Globus pallidus (tissue), 1 donor: ENCODE measurements at places on chromosomes 7 and 10.

- no peak for DNase-seq
Observed at GRCh38 chr7:145183069-145183468, 347.2 kb upstream of the TPK1 start.

DNA sequence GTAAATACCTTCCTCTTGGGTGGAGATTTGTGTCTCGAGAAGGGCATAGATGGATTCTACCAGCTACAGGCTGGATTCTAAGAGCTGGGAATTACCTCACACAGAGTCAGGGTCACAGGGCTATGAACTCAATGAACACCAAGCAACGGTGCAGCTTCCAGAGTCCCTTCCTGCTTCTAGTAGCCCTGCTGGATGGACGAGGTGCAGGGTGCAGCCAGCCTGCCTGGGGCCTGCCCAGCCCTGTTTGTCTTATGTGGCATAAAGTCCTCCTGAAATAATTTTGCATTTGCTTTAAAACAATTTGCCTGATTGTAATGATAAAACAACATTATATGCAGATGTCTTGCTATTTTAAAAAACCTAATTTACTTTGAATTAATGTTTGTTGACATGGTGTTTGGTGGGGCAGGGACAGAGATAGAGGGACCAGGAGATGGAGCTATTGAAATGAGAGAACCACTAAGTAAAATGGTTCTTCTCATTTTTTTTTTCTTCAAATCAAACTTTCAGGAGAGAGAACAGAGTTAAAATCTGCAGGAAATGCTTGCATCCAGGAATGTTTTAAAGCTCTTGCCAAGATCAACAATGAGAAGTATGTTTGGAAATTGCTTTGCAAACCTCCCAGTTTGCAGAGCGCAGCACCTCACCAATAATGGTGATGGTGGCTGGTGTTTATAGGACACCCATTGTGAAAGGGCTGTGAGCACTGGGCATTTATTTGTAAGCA, 305.4 kb upstream of the PODXL start:
- no peak for DNase-seq

DNA sequence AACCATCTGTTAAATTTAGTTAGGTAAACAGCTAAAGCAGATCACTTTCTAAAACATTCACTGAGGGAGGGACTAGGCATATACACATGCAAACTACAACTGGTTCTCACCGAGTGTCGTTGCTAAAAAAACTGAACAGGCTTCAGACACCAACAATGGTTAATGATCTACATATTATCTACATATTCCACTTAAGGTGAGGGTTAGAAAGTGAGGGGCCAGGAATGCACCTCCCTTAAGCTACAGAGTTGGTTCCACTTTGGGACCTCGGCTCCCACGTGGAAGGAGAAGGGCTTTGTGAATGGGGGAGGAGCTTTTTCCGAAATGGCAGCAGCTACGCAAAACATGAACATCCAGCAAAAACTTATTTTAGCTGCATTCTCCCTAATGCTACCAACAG, 5.8 kb downstream of the CTBP2 start:
- peak; percentile 59 for DNase-seq

- DNase-seq = no peak
Observed at GRCh38 chr10:61779276-61779675, 116.5 kb downstream of the CABCOCO1 start.

- DNase-seq = no peak
Observed at GRCh38 chr10:54585572-54585971, 215.5 kb downstream of the PCDH15 start.

- no peak for DNase-seq
Observed at GRCh38 chr7:17971411-17971810, 31.1 kb upstream of the SNX13 start.

DNA sequence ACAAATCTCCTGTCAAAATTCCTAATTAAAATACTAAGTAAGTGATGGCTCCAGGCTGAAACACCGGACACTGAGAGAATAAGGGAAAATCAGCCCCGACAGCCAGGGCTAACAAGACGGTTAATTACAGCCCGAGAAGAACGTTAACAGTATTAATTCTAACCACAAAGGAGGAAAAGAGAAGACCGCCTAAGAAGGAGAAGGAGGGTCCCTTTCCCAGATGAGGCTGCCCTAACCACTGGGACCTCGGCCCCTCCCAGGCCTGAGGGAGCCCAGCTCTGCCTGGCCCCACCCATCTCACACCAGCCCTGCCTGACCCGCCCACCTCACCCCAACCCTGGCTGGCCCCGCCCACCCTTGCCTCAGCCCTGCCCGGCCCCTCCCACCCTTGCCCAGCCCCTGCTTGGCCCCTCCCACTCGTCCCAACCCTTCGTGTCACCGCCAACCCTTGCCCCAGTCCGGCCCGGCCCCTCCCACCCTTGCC, 51.3 kb downstream of the PWWP2B start:
- DNase-seq = no peak

GRCh38 chr10:91796331-91797047, 1.7 kb upstream of the TNKS2 start:
- peak; percentile 22 for DNase-seq

DNA sequence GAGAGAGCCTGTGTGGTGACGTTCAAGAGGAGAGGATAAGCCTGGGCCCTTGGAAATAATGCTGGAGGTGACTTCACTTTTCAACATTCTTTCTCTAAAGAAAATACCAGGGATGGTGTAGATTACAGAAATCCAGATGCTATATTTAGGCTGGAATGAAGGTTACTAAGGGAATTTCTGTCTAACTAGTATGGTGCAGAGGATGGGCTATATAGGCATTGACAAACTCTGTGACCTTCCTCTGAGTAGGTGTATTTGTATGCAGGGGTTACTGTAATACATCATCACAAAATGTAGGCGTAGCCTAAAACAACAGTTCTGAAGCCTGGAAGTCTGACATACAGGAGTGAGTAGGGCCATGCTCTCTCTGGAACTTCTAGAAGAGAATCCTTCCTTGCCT, 155.3 kb upstream of the INHBA start:
- no peak for DNase-seq

DNA sequence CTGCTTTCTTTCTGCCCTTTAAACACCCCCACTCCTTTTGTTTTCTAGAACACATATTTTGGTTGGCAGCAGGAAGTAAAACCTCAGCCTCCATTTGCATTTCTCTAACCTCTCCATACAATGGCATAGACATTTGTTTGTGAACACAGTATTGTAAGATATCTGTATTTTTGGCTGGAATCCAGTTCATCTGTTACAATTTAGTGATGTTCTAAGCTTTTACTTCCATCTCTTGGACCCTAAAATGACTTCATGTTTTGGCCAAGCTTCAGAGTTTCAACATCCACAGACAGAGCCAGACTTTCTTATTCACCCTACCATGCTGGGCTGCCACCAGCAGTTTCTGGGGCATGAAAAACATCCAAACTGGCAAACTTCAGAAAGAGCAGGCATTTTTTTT, 21.1 kb upstream of the AUTS2 start:
- peak; percentile 35 for DNase-seq

DNA sequence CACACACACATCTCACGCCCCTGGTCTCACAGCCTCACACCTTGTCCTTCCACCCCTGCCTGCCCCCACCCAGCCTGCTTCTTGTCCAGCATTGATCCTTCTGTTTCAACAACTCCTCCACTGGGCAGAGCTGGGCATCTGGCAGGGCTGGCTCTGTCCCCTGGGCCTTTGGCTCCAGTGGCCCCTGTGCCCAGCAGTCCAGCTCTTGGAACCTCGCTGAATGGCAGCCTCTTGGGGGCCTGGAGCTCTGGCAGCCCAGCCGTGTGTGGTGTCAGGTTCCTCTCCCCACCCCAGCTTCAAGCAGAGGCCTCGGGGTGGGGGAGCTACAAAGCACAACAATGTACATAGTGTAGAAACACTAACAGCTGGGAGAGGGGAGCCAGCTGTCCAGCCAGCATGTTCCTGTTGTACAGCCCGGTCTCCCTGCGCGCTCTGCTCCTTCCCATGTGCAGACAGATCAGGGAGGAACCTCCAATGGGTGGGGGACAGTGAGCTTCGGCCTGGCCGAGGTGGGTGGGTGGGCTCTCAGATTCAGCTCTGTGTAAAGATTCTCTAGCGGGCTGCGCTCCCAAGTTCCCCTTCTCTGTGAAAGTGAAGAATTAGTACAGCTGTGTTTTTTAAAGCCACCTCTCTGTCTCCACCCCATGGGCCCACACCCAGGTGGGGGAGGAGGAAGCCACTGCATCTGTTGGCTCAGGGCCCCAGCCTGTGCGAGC, 19.4 kb downstream of the ZMIZ2 start:
- peak; percentile 90 for DNase-seq

DNA sequence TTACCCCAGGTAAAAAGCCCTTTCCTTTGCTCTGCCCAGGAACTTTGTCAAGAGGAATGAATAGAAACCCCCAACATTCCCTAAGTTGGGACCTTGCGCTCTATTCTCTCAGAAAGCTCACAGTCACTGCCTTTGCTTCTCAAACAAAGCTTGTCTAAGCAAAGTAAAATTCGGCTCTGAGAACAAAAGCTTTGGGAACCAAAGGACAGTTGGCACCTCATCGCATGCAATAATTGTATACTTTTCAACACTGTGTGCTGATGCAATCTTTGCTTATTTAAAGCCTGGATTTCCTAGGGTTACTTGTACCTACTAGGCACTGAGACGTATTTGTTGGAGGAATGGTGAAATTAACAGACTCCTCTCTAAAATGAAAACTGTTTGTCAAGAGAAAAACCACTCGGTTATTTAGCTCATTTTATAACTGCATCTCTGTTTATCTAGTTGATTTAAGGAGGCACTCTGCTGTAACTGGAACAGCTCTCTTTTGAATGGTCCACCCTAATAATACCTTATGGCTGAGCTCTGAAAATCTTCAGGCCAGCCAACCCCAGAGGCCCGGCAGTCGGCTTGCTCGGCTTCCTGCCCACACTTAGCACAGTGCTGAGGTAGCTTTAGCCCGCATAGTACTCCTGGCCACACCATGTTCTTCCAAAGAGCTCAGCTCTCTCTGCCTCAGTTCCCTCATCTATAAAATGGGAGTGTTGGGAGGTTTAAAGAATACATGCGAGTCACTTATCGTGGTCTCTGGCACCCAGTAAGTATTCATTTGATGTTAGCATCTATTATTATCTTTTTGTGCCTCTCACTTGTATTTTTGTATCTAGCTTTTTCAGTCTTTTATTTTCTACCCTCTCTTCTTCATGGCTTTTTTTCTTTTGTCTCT, 80.2 kb upstream of the PRR15 start:
- DNase-seq = peak; percentile 57

GRCh38 chr10:102504179-102504975, 605 bp downstream of the SUFU start:
- DNase-seq = peak; percentile 47

- no peak for DNase-seq
Observed at GRCh38 chr10:91077549-91078071, 142.9 kb upstream of the PCGF5 start.

- no peak for DNase-seq
Observed at GRCh38 chr10:36170943-36171501, 528.9 kb upstream of the FZD8 start.

- DNase-seq = no peak
Observed at GRCh38 chr10:43128331-43128730, 9.9 kb upstream of the CSGALNACT2 start.

DNA sequence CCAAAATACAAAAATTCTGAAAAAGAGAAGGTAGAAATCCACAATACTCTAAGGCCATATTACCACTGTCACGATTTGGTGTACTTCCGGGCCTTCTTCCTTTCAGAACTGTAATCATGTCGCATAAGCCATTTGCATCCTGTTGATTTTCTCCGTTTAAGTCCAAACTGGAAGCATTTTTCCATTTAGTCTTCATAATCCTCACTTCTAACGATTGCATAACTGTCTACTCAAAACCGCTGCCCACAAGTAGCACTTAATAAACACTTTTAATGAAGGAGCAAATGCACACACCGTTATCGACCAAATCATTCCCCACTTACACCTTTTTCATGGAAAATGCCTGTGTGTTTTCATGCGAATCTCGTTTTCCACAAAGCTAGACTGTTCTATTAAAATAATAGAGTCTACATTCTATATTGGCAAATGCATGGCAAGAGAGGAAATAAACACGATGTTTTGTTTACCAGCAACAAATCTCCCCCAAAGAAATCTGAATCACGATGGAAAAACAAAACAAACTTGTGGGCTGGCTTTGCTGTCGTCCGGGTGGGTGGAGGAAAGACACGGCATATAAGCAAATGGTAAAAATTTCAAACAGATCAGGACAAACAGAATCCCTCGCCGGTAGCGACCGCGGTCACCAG, 1.0 kb downstream of the ATE1 start:
- peak; percentile 46 for DNase-seq

- no peak for DNase-seq
Observed at GRCh38 chr10:19561181-19561580, 255.1 kb upstream of the PLXDC2 start.

DNA sequence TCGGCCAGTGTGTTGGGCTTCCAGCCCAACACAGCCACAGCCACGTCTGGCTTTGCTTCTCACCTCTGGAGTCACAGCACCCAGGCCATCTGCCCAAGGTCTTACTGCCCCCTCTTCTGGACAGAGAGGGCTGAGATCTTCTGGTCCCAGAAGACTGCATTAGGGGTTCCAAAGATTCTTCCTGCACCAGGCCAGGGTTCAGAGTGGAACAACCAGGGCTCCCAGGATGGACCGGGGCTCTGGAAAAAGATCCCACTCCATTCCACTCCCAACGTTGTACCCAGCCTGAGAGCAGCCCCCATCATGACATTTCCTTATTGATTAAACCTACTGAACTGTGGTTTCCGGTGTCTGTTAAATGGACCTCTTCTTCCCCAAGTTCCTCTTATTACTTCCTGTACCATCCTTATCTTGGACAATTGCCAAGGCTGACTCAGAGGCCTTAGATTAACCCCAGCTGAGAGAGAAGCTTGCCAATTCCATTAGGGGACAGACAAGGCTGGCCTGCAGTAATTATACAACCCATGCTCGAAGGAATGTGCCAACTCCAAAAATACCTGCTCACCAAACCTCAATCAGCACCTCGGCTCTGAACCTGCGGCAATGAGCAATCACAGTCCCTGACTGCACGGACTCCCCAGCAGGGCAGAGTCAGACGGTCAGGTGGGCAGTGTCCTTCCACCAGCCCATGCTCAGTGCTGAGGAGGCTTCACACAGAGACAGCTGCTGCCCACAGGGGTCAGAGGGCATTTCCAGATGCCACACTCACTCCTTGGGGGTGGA, 47.9 kb upstream of the NPFFR1 start:
- peak; percentile 62 for DNase-seq

DNA sequence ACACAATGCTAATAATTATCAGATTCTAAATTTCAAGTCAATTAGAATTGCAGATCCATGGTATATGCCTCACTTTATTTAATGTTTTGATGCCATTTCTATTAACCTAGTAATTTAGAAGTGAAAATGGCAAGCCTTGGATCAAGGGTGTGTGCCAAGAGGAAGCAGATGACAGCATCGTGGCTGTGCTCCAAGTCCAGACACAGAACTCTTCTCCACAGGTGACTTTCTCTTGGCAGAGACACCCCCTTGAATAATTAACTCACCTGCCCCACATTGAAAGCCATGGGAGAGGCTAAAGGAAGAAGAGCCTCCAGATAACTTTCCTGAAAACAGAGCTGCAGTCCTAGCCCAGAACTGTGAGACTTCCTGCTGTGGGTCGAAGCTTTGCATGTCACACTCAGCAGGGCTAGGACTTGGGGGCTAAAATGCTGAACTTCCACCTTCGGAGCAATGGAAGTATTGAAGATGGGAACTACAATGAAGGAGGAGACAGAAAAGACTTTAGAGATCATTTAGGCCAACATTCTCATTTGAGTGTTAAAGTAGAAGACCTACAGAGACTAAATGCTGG, 996 bp upstream of the C10orf90 start:
- DNase-seq = no peak

GRCh38 chr10:124482236-124482800, 20.7 kb downstream of the LHPP start:
- no peak for DNase-seq
